NCI-H1417 treated with DMSO at 0.1 percent for 48 hours (cell line): ENCODE measurements at places on chromosomes 4 and X.

DNA sequence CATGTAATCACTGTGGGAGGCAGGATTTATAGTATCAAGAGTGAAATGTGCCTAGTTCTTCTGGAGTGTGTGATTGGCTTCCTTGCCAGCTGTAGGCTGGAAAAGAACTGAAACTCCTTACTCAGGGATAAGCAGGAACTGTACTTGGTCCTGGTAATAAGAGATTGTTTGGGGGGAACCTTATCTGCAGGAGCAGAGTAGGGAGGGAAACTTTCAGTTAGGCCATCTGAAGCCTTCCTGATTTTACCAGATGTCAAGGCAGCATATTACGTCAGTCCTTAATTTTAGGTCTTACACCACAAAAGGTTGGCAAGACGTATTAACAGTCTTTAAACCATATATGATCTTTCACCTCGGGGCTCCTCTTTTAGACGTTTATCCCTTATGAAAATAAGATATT is 231.5 kb upstream of the FMR1 start:
- no peak for DNase-seq

DNA sequence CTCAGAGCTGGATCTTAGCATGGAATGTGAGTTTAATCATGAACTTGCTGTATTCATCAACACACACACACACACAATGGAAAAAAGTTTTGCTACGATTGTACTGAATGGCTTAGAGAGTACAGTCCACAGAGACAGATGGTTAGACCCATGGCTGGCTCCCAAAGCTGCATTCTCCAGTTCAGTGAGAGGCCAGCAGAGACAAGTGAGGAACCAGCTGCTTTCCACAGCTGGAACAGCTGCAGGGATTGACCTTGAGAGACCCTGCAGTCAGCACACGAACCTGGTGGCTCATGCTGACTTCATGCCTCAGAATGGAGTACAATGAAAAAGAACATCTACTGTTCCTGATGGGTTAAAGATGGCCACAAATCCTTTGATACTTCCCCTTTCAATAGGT is 94.5 kb downstream of the DHX15 start:
- DNase-seq, result no peak

GRCh38 chr4:2882341-2882740 is 38.7 kb downstream of the ADD1 start:
- no peak for DNase-seq

DNA sequence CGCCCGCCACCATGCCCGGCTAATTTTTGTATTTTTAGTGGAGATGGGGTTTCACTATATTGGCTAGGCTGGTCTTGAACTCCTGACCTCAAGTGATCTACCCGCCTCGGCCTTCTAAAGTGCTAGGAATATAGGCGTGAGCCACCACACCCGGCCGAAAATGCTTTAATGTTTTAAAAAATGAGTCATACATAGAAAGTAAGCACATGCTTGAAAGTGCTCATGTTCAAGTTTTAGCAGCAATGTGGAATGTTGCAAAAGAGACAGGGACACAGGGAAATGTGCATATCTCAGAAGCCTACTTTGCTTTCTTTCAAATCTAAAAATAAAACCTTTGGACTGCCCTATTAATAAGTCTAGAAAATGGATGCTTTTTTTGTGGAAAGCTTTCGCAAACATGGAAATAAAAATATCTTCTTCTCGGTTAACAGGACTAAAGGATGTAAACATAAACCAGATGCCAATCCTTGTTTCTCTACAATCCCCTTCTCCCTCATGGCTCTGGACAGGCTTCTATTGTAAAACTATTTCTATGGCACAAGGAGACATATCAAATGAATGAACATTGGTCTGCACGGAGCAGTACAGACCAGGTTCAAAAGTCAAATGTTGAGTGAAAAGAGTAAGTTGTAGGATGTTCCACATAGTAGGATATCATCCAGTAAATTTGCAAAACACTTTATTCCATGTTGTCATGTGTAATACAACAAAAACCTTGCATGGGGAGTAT is 15.0 kb downstream of the MECP2 start:
- DNase-seq, result no peak

DNA sequence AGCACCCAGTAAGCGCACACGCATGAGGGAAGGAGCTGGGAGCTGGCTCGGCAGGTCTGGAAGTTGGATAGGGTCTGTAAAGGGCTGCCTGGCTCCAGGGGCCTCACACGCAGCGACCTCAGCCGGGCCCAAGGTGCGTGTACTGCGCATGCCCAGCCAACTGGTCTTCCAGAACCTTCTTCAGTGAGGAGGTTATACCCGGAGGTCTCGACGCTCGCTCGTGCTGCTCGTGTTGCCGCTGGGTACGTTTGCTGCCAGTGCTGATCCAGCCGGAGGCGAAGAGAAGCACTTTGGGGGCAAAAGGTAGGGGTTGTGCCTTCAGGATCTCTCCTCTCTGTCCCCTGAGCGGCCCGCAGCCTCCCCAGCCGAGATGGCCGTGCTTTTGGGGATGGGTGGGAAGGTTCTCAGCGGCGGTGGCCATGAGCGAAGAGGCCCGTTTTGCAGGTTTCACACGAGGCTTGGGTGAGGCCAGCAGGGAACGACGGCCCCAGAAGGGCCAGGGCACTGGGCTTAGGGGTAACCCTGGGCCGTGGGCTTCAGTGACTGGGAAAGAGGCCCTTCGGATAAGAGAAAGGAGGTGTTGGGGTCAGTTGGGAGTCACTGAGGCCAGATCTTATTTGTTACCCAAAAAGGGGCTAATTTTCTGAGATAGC is 3.8 kb upstream of the CXCL9 start:
- DNase-seq, result no peak

DNA sequence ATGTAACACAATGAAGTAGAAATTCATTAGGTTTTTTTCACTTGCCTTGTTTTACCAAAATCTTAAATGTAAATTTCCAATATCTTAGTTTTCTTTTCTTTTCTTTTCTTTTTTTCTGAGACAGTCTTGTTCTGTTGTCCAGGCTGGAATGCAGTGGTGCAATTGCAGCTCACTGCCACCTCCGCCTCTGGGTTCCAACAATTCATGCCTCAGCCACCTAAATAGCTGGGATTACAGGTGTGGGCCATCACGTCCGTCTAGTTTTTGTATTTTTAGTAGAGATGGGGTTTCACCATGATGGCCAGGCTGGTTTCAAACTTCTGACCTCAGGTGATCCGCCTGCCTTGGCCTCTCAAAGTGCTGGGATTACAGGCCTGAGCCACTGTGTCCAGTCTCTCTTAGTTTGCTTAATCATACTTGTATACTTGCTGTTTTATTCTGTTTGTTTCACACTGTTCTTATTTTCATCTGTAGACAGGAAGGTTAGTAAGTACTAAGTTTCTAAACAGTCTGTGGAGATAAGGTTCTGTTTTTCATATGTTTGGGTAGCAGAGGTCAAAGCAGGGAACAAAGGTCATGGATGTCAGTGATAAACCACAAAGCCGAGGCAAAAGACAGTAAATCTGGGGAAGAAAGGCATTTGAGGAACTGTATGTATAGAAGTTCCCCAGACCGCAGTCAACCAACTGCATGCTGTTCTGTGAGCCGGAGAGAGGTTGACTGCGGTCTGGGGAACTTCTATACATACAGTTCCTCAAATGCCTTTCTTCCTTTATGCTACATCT is 129.1 kb downstream of the CBR4 start:
- DNase-seq, result no peak

DNA sequence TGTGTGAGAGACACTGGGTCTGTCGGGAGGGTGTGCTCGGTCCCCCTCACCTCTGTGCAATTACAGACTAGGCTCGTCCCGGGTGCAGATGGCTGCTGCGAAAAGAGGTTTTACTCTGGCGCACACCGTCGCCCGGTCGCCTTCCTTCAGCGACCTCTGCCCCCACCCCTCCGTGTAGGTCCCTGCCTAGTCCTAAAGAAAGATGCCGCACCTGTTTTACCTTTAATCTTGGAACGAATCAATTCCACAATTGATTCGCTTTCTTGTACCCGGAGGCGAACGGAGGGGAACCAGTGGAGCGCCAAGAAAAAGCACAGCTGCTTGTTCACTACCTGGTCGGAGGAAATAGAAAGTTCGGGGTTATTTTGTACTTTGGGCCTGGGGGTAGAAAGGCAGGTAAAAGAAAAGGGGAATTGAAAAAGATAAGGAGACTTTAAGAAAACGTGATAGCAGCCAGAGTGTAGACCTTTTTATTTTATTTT is 1.2 kb downstream of the NPNT start:
- no peak for DNase-seq

- no peak for DNase-seq
Observed at GRCh38 chrX:100747090-100747489, 15.2 kb upstream of the SYTL4 start.

- no peak for DNase-seq
Observed at GRCh38 chr4:139658185-139658584, 7.4 kb upstream of the MGST2 start.

GRCh38 chr4:128558896-128559679 is 250.4 kb upstream of the JADE1 start:
- no peak for DNase-seq

DNA sequence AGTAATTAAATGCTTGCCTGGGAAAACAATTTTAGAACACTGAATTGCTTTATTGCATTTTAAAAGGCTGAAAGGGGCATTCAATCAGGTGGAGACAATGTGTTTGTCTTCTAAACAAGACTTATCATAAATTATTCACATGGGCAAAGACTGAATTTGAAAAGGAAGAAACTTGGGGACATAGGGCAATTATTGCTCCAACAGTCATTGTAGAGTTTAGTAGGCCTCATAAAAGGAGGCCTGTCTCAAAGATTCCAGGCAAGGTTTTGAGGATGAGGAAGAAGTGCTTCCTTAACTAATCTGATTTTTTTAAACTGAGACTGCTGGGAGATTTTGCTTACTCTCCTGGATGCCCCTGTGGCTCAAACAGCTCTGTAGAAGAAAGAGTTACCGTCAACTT is 174.4 kb upstream of the RPS6KA3 start:
- DNase-seq, result no peak

DNA sequence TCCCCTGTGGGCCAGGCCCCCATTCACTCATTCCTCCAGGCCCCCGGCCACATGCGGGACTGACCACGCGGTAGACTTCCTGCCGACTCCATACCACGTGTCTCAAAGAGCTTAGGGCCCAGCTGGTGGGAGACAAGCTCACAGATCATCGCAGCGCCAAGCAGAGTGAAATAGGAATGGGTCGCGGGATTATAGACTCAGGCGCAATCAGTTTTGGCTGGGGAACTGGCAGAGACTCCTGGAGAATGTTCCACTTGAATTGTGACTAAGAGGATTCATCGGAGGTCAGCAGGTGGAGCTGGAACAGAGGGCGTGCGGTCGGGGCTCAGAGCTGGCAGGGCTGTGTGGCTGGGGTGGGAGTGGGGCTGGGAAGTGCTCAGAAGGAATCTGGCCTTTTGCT is 15.6 kb downstream of the ATP2B3 start:
- no peak for DNase-seq

DNA sequence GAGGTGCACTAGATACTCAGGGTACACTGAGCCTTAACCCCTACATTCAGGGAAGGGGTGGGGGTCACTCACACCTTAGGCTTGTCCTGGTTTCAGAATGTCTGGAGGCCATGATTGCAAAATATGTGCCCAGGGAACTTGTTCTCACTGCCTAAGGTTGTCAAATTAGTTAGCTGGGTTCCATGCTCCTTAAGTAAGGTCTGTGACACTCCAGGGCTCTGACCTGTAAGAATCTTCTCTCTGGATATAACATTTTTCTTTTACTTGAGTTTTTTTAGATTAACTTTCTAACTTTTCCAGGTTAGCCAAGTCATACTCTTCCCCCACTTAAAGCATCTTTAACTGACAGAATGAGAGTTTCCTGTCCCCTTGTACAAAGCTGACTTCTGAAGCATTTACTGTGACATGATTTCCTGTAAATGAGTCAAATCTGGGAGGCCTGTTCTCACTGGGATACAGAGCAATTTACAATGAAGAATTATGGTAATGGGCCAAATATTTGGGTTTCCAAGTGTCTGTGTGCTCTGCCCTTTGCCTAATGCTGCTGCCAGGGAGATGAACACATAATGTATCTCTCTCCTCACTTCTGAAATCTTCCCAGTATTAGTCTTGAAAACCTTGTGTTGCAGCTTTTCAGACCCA is 101.7 kb downstream of the GATB start:
- no peak for DNase-seq

DNA sequence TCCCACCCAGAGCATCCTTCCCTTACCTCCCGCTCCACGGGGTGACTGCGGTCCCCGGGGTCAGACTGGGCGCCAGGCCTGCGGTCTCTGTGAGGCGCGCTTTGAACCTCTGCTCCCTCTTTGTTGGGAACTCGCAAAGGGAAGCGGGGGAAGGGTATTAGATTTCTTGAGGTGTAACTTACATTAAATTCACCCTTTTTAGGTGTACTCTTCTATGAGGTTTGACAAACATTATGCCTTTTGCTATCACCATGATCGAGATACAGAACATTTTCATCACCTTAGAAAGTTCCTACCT is 569 bp downstream of the DCK start:
- no peak for DNase-seq

GRCh38 chr4:134610956-134611355 is 409.4 kb upstream of the PABPC4L start:
- DNase-seq, result no peak

- no peak for DNase-seq
Observed at GRCh38 chrX:12955882-12956703, 18.8 kb upstream of the TMSB4X start.

DNA sequence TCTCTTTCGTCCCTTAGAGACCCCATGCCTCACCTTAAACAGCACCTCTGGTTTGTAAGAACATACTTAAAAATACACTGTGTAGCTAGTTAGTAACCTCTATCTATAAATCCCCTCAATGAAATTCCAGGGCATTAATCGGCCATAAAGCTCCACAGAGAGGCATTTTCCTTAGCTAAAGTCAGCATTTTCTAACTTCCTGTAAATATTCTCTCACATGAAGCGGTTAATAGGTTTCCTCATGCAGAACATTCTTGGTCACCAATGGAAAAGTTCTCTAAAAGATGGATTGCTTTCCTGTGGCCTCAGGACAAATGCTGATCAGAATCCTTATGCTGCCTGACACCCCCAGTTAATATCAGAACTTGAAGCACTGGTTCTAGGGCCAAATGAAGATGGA is 248.6 kb upstream of the BOD1L1 start:
- DNase-seq, result no peak

- no peak for DNase-seq
Observed at GRCh38 chrX:54640736-54641135, 110.7 kb downstream of the GNL3L start.

- no peak for DNase-seq
Observed at GRCh38 chr4:113012786-113013185, 36.7 kb upstream of the ANK2 start.

GRCh38 chr4:117334451-117335188 is 249.2 kb upstream of the TRAM1L1 start:
- no peak for DNase-seq

- no peak for DNase-seq
Observed at GRCh38 chr4:110025718-110026117, 113.0 kb downstream of the EGF start.

DNA sequence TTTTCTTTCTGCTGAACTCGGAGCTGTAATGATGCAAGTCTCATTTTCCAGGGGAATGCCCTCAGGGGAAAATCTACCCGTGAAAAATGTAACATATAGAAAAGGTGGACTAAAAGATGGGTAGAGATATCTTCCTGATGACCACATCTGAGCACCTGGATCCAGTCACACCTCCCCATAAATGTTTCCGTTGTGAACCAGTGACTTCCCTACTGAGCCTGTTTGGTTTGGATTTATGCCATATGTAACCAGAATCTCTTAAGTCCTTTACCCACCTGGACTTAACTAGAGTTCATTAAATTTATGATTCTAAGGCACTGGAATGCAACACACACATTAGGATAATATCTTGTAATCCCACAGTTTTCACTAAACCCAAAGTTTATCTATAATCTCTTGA is 171.1 kb downstream of the ZNF330 start:
- no peak for DNase-seq
